ENCODE measurements at places on chromosomes 5 and 9.

DNA sequence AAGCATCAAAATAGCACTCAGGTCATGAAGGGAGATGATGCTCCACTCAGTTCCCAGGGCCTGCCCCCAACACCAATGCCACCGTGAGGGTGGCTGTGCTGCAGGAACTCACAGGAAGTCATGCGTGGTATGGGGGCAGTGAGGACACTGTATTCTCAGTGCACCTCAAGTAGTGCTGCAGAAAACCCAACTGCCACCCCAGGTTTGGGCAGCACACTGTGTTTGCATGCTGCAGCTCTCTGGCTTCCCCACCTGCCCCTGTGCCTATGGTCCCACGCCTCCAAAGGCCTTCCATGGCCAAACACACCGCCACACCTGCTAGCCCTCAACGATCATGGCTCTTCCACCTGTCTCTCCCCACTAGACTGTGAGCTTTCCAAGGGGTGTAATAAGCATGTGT is 14.3 kb downstream of the LHFPL2 start:
- DNase-seq: no peak

DNA sequence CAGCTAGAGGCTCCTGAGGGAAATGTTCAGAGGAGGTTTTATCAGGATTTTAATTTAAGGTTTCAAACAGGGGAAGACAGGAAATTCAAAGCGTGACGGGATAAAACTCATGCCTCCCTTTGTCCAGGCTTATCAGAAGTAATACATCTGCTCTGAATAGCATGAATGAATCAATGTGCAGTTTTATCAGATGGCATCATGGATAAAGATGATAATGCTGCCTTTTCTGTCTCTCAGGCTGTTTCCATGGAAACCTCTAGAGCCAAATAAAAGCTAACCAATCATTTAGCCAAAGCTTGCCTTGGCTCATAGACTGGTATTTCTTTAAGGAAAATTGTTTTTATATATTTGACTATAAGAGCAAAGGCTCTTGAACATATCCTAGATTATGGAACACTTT is 16.4 kb downstream of the MFAP3 start:
- DNase-seq: no peak

- DNase-seq: no peak
Observed at GRCh38 chr5:131647048-131647769, 12.2 kb upstream of the RAPGEF6 start.

GRCh38 chr5:143576711-143577484 is 173.4 kb upstream of the NR3C1 start:
- no peak for DNase-seq

DNA sequence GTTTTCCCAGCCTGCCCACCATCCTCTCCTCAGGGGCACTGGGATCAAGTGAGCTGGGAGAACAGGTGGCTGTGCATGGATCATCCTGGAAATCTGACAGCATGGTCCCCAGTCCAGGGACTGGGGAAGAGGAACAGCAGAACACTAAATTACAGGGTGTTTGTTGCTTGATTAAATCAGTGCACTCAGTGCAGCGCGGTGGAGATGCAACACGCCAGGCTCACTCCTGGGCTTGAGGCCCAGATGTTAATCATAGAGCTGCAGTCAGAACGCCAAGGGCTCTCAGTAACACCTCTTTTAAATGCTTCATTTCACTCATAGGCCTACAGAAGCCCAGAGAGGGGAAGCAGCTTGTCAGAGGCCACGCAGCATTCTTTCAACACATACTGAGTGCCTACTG is 14.2 kb upstream of the LARP1 start:
- DNase-seq: no peak

- DNase-seq: no peak
Observed at GRCh38 chr9:126508171-126508591, 105.5 kb upstream of the LMX1B start.

DNA sequence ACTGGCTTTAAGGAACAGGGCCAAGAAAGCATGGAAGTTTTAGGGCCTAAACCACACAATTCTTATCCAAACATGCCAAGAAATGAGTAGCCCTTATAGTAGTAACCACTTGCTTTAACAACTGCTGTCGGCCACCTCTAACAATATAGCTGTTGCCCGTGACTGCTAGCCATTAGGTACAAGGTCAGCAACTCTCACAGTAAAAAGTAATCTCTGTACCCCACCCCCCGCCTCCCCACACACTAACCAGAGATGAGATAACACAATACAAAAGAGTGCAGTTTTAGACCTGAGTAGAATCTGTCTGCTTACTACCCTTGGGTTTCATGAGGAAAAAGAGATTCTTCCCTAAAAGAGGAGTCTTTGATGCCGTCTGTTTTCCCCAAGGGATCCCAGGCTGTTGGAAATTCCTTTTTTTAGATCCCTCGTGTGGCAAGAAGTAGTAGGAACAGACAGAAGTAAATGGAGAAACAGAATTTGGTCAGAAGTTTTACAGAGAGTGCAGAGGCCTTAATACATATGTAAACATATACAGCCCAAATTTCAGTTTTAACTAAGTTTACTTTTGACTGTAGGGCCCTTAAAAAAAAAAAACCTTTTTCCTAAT is 94.3 kb downstream of the WDR41 start:
- no peak for DNase-seq

DNA sequence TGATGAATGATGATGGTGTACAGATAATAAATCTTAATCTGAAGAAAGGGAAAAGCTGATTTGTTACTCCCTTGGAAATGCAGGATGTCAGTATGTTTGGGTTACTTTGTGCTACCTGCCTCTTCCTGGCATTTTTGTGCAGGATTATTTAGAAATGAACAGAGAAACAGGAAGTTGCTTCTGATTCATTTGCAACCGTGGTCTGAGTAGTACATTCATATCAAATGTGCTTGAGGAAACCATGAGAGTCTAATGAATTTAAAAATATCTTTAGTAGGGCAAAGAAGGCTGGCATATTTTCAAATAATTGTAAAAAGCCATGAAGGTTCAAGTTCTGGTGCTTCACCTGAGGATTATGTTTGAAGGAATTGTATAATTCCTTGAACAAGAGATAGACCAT is 391.6 kb downstream of the TMEM161B start:
- DNase-seq: no peak

GRCh38 chr9:77471572-77471971 is 176.6 kb downstream of the GNA14 start:
- DNase-seq: no peak

DNA sequence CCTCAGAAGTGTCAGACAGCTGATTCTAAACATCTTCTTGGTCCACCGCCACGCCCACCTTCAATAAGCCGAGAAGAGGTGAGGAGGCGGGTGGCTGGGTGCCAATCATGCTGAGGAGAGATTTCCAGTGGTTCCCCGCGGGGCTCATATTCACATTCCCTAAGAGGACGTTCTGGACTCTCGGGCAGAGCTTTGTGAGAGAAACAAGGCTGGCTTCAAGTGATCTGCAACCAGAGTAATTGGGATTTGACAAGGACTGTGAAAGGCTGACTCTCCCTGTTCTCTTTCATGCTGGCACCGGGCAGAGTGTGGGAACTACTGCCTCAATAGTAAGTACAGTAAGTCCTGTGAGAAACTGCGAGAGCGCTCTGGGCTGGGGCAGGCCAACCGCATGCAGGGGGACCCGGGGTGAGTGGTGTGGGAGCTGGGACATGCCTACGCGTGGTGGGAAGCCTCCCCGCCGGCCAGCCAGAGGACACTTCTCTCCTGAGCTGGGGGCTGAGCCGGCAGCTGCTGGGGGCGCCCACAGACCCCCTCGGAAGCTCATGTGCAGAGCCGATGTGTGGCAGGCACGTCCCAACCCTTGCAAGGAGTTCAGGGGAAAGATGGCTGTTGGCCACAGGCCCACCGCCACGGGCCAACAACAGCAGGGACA is 110.9 kb downstream of the LIFR start:
- DNase-seq: no peak

- no peak for DNase-seq
Observed at GRCh38 chr5:120790339-120790738, 326.2 kb downstream of the PRR16 start.

DNA sequence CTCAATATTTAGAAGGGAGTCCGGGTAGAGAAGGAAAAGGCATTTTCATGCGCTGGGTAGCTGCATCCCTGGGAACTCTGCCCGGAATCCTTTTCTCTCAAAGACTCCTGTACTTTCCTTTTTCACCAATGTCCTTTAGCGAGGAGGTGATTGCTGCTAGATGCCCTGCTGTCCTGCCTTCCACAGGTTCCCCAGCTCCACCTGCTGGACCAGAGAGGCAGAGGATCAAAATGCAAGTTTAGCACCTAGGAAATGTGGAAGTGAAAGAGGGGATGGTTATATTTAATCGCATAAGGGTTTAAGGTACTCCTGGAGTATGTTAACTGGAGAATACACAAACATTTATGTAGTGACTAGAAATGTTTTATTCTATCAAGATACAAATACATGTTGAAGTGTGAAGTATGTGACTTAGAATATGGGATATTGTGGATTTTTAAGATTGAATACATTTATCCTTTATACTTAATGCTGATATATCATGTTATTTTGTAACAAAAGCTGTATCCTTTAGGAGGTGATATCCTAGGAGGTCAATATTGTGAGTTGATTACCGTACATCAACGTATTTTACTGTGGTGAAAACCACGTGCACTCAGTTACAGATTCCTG is 145.7 kb downstream of the ARHGAP26 start:
- DNase-seq: peak; percentile 18

DNA sequence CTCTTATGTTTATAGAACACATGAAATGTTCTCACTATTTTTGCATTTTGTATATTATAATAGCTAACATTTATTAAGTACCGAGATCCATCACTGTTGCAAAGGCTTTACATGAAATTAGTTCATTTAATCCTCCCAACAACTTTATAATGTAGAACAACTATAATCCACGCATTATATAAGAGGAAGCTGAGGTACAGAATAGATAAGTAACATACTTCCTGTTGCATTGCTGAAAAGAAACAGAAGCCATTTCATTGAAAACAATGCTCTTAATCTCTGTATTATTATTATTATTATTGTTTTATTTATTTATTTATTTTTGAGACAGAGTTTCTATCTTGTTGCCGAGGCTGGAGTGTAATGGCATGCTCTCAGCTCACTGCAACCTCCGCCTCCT is 7.9 kb upstream of the INSYN2B start:
- no peak for DNase-seq

DNA sequence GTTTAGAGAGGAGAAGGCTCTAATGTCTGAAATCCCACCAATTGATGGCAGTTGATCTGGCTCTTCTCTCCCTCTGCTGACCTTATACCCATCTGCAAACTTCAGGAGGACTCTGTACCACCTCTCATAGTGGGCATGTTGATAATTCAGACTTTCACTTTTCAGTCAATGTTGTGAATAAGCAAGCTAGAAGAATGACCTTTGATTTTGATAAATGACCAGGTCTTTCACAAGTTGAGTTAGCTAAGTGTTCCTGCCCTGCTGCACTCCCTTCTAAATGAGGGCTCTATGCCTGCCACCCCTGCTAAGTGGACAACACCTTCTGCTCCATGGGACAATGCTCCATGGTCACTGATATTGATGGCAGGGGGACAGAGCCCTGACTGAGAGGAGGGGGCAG is 74.7 kb downstream of the SPRY4 start:
- no peak for DNase-seq

GRCh38 chr9:81312346-81312745 is 377.0 kb downstream of the TLE1 start:
- DNase-seq: no peak

- no peak for DNase-seq
Observed at GRCh38 chr9:134386951-134387831, 60.9 kb downstream of the RXRA start.

GRCh38 chr5:56066931-56067450 is 72.2 kb upstream of the IL6ST start:
- DNase-seq: no peak

- no peak for DNase-seq
Observed at GRCh38 chr9:111857555-111858211, 38.9 kb upstream of the UGCG start.

DNA sequence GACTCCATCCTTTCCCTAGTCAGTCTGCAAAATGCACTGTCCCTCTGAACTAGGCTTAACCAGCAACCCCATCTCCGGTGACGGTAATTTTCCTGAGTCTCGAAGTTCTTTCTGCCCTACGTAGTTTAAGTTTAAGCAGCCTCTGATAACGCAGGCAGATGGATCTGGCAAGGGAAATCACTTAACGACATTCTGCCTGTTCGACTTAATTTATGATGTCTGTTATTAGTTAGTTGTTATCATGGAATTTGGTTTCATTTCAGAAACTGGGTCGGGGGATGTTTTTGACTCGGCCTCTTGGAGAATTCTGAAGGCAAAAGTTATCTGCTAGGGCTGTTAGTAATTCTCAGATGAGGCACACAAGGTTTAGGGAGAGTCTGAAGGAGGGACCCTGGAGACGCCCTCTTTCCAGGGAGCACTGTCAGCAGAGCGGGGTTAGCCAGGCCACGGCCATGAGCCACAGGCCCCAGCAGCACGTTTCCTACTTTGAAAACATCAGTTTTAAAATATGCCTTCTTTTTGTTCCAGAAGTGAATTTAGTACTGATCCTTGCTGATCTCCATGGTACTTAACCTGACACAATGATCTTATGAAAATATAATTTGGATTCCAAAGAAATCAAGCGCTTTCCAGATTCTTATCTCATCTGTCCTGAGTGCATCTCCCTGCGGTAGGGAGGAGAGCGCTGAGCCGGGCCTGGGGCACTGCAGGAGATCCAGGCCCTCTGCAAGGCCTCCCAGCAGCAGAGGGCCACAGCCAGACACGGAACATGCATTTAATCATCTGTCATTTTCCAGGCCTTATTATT is 171.0 kb upstream of the OTULINL start:
- DNase-seq: no peak

- DNase-seq: no peak
Observed at GRCh38 chr5:79849061-79849460, 142.0 kb downstream of the MTX3 start.

DNA sequence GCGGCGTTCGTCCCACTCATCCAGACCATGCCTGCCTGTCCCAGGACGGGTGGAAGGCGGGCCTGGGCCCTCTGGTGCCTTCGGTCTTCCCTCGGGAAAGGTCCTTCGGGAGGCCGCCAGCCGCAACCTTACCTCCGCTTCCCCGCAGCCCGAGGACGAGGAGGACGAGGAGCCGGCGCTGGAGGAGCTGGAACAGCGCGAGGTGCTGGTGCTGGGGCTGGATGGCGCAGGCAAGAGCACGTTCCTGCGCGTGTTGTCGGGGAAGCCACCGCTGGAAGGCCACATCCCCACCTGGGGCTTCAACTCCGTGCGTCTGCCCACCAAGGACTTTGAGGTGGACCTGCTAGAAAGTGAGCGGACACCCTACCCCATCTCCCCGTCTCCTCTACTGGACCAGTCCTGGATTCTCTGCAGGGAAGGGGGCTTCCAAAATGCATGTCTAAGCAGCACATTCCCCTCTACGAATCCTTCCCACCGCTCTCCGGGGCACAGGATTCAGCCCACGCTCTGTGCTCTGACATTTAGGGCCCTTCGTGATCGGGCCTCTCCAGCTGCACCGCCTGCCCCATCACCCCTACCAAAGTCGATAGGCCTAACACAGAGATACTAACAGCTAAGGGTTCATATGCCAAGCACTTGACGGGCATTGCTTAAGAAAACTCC is 1.1 kb downstream of the ARL10 start:
- DNase-seq: no peak

GRCh38 chr5:27217155-27217956 is 179.0 kb upstream of the CDH9 start:
- no peak for DNase-seq

Measured in activated CD4-positive, alpha-beta T cell treated with anti-CD3 and anti-CD28 coated beads, Interleukin-2, amount 50 U/mL, for 48 hours (primary cell).